ENCODE measurements at places on chromosomes 3 and 15.

DNA sequence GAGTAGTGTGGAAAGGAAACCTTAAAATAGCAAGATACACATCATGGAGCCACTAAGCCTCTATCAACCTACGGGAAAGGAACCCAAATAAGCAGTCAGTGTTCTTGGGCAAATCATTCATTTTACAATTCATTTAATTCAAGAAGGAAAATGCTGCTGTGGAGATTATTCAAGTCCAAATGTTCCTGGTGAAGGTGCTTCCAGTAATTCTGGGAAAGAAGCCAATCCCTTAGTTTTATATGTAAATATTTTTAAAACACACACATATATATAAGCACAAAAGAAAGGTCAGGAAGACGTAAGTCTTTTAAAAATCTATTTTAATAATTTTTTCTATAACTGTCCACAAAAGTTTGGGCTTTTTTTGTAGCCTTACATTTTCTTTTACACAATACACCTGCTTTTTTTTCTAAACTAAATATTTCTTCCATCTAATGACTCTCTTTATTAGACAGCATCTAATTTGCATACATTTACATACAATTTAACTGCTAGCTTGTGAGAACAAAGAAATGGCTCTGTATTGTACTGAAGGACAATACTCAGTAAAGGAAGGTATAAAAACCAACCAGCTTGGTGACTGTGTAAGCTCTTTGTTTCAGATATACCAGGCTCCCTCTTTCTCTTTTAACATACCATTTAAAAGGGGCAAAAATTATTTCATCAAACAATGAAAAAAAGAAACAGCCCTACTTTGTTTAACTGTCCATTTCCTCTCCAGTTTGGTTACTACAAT, 269.5 kb downstream of the ZBTB20 start:
- no peak for DNase-seq

DNA sequence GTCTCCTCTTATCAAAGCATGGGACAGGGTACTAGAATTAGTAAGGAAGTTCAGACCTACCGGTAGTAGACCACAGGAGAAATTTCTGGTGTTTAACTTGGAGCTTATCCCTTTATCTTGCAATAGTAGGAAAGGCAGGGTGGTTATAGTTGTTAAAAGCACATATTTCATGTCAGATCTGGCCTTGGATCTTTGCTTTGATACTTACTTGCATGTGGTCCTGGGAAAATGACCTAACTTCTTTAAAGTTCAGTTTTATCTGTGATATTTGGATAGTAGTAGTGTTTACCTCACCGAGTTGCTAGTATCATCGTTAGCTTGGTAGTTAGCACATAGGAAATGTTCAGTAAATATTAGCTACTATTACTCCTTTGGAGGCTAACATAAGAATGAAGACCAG, 15.4 kb downstream of the EXOG start:
- DNase-seq, result no peak

GRCh38 chr3:181755959-181756358, 44.2 kb downstream of the SOX2 start:
- no peak for DNase-seq

- DNase-seq, result no peak
Observed at GRCh38 chr3:63685340-63685739, 32.9 kb downstream of the SNTN start.

DNA sequence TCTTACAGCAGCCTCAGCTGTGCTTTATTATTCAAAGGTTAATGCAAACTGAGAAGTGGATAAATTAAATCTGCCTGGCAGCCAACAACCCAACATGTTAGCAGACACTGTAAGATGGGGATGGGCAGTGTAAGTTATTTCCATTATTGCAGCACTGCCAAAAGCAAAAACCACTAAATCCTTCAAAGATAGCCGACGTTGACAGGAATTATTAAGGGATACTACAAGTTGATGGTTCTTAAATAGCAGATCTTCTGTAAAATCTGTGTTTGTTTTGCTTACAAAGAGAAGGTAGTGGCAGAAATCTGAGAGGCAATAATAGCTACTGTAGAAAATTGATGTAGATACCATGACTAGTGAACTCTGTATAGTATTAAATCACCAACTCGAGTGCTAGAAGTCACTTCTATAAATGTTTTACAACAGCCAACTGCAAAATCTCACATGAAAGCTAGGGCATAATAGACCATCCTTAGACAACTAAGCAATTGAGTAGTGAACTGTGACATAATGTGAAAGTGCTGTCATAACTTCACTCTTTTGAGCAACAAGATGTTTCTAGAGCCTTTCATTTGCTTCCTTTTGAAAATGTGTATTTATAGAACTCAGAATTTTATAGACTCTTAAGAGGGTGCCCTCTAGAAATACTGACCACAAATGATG, 278.6 kb downstream of the UBE2E2 start:
- no peak for DNase-seq

DNA sequence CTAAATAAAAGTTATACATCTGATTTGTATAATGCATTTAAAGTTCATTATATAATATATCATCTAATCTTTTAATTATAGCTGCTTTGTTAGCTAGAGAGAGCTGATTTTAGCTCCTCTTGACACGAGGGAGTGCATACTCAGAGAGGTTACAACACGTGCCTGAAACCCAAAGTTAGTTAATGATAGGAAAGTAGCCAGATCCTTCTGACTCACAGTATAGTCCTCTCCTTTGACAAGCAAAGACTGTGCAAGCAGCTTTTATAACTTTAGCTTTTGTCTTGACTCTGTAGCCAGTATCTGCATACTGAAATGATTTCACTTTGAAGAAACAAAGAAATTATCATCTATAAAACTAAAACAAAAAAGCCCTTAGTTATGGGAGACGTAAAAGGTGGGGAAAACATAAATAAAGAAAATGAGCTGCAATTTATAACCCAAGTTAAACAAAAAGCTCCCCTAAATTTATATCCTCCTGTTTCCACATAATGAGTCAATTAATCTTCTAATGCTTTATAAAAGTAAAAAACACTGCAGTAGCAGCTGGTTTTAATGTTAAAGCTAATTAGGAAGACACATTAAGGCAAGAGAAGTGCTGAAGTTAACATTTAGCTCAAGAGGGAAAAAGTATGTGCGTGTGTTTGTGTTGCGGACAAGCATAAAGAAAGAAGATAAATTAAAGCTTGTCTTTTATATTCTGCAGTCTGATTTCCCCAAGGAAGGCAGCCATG, 13.1 kb downstream of the GABRR3 start:
- no peak for DNase-seq

- DNase-seq, result no peak
Observed at GRCh38 chr15:62241135-62241770, 76.2 kb upstream of the C2CD4B start.

DNA sequence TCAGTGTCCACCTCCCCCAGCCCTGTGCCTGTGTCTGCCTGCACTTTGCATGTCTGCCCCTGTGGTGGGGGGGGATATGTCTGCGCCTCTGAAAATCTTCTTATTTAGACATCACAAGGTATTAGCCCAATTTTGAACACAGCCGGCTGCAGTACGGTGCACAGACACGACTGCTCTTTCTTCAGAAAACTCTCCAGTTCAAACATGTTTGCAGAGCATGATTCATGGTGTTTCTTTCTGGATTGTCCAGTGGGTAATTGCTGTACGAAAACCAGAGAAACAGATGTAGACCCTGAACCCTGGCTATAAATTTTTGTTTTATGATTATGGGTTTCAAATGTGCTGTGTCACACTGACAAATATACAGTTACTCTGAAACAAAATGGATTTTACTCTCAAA, 3.4 kb upstream of the RARB start:
- no peak for DNase-seq

GRCh38 chr3:27076815-27077630, 292.2 kb downstream of the NEK10 start:
- no peak for DNase-seq

GRCh38 chr3:14222457-14222856, 43.8 kb downstream of the LSM3 start:
- DNase-seq, result no peak

Data from activated naive CD4-positive, alpha-beta T cell (primary cell).